Astrocyte of the hippocampus (primary cell): ENCODE measurements at places on chromosomes 3 and 15.

- DNase-seq, result no peak
Observed at GRCh38 chr3:41502481-41502880, 303.2 kb downstream of the CTNNB1 start.

DNA sequence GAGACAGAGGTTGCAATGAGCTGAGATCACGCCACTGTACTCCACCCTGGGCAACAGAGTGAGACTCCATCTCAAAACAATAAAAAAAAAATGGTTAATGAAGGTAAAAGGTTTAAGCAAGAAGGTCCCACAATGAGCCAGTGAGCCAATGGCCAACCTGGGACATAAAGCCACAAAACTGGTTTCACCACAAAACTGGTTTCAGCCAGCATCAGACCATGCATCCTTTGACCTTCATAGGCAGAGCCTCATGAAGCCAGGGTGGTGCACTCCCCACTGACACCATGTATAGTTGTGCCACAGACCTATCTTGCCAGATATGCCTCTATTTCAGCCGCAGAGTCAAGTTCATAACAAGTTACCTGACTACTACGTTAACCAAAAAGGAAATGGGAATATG is 41.9 kb downstream of the SCAP start:
- DNase-seq, result no peak

GRCh38 chr3:173663696-173664111 is 266.2 kb downstream of the NLGN1 start:
- DNase-seq, result no peak

DNA sequence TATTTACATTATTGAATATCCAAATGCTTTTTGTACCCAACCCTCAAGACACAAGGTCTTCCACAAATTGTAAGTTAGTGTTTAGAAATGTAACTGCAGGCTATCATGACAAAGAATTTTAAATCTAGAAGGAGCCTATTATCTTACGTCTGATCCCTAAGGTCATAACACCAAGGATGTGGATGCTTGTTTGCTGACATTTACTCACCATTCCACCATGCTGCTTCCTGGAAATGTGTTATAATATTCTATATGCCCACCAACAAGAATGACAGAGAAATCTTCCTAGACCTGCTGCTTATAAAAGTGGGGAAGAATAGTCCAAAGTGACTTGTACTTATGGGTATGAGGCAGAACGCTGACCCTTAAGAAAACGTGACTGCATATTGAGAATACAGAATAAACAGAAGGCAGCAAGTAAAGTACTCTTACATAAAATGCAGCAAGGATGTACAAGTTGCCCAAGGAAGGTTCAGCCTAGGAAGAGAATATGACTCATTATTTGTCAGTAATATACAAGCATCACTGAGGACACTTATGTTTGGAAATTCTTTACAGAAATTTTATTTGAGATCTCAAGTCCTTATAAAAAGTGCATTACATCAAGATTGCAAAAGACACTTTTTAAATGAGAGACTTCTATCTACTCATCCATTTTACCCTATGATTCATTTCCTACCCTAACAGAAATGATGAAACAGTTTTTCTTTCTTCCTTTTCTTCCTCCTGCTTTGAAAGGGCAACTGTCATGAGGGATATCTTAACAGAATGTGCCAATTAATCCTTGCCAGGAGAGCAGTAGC is 59.6 kb downstream of the ESYT3 start:
- no peak for DNase-seq

DNA sequence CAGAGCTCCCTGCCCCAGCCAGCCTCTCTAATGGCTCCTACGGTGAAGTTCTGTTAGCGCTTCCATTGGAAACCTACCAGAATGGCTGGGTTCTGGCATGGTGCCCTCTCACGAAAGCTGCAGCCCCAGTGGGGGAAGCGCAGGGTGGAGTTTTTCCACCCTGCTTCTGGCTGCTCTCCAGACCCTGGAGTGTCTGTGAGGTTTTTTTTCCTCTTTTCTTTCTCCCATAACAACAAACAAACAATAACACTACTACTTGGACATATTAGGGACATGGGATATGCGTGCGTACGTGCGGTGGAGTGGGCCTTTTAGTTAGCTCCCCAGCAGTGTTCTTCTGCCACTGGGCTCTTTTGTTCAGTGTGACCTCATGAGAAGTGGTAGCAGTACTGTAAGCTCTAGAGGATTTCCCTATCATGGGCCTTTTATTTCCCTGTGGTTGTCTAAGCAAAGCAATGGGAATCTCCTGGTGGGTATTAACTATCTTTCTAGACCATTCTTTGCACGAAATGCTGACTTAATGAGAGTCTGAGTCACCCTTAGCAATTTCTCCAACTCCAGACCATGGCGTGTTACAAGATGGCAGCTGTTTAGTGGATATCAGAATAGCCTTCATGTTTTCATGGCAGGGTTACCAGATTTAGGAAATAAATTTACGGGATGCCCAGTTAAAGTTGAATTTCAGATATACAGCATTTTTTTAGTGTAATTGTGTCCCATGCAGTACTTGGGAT is 161.9 kb downstream of the FNDC3B start:
- DNase-seq, result peak; percentile 93

DNA sequence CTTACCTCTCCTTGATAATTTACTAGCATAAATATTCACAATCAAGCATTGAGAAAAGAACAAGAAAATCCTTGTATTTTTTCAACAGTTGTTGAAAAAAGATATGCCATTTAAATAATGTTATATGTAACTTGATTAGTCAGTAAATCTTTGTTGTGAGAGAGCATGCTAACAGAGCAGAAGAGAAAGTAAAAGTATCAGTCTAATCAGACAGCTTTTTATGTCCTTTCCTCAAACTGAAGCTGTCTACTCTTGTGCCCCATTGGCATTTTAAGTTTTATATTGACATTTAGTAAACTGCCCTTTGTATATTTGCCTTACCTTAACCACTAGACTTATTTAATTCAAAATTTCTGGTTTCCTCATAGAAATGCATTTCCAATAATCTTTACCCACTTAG is 668.7 kb downstream of the OTOL1 start:
- DNase-seq, result no peak

DNA sequence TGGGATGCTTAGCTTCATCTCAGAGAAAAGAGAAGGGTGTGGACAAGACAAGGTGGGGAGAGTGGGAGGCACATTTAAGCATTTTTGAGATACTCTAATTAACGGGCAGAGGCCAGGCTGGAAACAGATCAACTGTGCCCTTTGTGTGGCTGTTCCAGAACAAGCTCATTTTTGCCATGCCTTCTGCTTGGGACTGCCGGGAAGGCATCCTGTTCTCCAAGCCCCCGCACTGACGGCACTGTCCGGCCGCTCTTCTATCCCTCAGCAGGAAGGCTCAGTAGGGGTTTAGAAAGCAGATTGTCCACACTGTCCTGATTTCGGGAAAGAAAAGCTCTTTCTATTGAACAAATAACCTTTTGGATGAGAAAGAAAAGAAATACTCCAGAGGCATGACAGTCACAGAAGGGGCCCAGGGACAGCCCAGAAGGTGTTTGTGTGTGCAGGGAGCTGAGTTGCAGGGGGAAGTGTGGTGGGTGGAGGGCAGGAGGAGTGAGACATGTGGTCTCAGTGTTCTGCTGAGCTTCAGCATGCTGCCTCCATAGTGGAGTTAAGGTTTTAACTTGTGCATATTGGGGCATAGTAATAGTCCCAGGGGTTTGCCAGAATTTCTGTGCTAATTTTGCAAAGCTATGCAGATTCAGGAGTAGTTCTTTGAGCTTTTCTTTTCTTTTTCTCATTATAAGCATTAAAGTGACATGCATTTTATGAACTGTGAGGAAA is 27.3 kb downstream of the SV2B start:
- no peak for DNase-seq

- no peak for DNase-seq
Observed at GRCh38 chr15:70281811-70282307, 184.1 kb upstream of the TLE3 start.

- peak; percentile 87 for DNase-seq
Observed at GRCh38 chr3:48739955-48740823, 23.2 kb upstream of the IP6K2 start.

DNA sequence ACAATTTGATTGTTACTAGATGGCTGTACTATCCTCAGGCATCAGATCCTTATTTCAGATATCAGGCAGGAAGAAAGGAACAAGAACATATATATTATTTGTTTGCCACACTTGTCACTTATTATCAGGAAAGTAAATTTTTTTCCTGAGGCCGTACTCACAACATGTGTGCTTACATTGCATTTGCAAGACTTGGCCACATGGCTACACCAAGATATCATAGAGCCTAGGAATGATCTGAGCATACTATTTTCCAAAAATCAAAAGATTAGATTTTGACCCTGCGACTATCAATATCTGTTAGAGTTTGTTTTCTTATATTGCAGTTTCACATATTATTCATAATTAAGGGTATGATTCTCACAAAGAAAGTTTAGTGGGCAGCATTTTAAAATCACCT is 426.2 kb upstream of the BCHE start:
- no peak for DNase-seq

DNA sequence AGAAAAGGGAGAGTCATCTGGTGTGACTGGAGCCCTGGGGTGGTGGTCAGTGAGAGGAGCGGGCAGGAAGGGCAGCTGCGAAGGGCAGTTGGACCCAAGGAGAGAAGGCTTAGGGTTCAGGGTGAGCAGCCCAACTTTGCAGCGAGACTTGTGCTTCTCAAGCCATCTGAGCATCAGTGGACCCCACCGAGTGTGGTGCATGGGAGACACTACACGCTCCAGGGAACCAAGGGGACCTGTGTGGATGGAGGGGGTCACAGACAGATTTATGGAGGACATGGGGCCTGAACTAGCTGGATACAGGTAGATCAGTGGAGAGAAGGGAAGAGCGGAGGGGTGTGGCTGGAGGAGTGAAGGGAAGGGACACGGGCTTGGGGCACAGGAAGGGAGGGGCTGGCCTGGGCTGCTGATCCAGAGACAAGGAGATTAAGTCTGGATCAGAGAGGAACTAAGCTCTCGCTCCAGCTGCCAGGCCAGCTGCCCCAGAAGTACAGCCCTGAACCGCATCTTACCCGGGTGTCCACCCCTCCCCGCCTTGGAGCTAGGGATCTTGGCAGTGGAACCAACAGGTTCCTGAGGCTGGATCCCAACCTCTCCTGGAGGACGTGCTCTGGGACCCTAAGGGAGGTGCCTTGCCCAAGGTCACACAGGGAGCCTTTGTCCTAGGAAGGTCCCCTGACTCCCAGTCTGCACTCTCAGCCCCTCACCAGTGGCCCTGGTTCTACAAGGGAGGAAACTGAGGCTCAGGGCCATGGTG is 120.5 kb downstream of the CORO2B start:
- DNase-seq, result no peak

DNA sequence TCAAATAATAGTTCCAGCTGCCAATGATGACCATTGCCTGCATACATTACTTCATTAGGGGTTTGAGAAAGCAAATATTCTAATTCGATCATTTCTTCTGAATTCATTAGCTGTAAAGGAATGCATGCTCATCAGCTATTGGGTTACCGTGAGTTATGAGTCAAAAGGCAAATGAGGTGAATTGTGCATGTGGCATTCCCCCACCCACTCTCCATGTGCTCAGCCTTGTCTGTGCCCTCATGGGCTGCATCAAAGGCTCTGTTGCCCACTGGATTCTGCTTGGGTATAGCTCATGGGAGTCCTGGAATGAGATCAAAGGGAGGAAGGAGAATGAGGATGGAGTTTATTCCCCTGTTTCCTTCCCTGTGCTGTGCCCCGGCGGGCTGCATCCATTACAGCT is 99.3 kb upstream of the CHRNA7 start:
- peak; percentile 11 for DNase-seq

DNA sequence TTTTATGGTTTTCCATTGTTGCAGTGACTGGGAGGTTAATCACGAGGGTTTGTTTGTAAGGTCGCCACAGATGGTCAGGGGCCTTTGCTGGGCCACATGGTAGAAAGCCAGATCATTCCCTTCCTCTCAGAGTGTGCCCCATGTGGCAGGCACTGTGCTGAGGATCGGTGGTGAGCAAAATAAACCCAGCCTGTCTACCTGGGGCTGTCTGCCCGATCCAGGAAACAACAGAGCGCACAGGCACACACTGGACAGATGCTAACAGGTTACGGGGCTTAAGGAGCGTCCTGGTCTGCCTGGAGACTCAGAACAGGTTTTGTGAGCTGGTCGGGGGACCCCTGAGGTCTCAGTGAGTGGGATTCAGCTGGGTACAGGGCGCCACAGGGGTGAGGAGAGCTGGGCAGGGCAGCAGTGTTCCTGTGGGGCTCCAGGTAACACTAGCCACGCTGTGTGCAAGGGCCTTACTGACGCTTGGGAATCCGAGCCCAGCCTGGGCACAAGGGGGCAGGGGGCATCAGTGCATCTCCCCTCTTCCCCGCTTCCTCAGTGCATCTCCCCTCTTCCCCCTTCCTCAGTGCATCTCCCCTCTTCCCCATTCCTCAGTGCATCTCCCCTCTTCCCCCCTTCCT is 136.4 kb downstream of the DNAJB8 start:
- DNase-seq, result no peak

- no peak for DNase-seq
Observed at GRCh38 chr3:65582012-65582717, 456.6 kb downstream of the MAGI1 start.

- DNase-seq, result peak; percentile 53
Observed at GRCh38 chr3:119769394-119770149, 12.3 kb upstream of the NR1I2 start.

- DNase-seq, result no peak
Observed at GRCh38 chr3:8838765-8839423, 69.5 kb upstream of the OXTR start.

DNA sequence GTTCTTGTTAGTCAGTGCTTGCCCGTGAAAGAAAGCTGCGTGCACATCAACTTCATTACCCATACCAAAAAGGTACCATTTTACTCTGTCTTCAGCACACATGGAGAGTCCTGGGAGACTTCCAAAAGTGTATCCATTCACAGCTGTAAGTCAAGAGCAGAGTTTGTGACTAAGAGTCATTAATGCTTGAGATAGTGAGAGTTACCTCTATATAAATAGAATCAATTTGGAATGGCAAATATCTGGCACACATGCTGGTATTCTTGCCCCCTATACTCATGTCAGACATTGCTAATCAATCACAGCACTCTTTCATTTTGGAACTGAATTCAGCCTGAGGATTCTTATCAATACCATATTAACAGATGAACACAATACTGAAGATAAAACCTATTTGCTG is 14.2 kb downstream of the CP start:
- no peak for DNase-seq

DNA sequence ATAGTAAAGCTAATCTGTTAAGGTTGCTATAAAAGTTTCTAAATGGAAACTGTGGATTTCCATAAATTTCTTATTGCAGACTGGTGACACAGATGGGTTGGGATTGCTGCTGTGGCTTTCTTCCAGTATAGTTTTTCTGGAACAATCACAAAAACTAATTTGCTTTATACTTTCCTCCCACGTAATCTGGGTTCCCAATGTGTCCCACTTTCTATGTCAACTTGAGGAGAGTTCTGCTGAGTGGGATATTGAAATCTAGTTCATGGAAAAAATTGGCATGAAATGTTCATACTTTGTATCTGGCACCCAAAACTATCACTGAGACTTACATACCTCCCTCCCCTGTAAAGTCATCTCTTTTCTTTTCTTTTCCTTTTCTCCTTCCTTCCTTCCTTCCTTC is 126.8 kb downstream of the TGFBR2 start:
- no peak for DNase-seq

DNA sequence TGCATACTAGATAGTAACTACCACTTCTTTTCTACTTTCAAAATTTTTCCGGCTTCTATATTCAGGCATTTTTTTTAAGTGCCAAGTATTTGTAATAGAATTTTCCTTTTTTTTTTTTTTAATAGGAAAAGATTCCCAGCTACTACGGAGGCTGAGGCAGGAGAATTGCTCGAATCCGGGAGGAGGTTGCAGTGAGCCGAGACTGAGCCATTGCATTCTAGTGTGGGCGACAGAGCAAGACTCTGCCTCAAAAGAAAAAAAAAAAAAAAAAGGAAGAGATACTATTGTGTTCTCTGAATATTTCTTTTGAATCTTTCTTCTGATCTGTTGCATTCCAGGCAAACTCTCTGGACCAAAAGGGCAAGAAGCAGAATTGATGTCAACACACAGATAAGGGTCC is 557.3 kb downstream of the FGF12 start:
- peak; percentile 22 for DNase-seq
